ENCODE measurements at places on chromosomes 1 and 21.
A peak's percentile ranks its signal among the peaks of the same experiment; 100 is the strongest.

DNA sequence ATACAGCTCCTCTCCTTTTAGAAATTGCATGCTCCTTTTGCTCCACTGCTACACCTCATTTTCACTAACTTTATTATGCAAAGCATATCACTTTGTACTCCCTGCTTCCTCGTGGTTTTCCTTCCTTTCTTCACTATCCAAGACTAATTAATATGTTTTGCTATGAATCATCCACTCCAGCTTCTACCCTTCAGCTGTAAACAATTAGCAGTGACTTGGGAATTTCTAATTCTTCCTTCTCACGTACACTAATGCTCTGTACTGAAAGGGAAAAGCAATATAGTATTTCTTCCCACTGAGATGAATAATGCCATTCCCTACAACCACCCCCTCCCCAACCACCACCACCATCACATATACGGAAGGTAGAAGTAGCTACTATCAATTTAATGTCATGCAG, 1917.0 kb downstream of the MRPL39 start:
- DNase-seq: no peak

DNA sequence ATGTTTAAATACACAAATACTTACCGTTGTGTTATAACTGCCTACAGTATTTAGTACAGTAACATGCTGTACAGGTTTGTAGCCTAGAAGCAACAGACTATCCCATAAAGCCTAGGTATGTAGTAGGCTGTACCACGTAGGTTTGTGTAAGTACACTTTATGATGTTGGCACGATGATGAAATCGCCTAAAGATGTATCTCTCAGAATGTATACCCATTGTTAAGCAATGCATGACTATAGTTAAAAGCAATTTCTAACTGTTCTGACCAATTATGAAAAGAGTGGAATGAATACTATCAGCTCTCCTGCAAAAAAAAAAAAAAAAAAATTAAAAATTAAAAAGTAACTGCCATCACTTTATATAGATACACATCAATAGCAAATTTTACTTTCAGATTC, 11.4 kb downstream of the HP1BP3 start:
- DNase-seq: no peak

GRCh38 chr1:96072021-96072420, 649.6 kb upstream of the PTBP2 start:
- no peak for DNase-seq

DNA sequence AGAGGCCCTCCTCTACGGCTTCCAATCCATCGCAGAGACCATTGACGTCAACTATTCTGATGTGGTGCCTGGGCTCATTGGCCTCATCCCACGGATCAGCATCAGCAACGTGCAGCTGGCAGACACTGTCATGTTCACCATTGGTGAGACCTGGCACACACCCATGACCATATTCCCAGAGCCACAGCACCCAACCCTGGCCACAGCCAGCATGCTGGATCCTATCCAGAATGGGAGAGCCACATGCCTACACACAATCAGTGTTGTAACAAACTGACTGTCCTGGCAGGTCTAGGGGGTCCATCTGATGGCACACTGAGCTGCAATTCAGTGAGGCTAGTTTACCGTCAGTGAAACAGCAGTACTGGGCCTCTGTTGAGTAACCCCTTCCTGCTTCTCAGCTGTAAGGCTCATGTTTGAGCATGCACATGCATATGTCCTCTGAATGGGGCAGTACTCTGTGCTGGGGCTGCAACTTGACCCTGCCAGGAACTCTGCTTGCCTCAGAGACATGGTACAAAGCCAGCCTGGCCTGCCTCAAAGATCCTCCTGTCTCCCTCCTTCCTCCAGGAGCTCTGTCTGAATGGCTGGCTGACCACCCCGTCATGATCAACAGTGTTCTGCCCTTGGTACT, 10.8 kb downstream of the IPO13 start:
- no peak for DNase-seq

- DNase-seq: no peak
Observed at GRCh38 chr1:202093858-202094257, 28.9 kb upstream of the GPR37L1 start.

GRCh38 chr1:15123270-15123669, 30.3 kb upstream of the TMEM51 start:
- DNase-seq: no peak

GRCh38 chr1:77584884-77585283, 97.6 kb downstream of the ZZZ3 start:
- DNase-seq: no peak

- DNase-seq: peak; percentile 13
Observed at GRCh38 chr1:10510520-10511493, 36.1 kb downstream of the PEX14 start.

DNA sequence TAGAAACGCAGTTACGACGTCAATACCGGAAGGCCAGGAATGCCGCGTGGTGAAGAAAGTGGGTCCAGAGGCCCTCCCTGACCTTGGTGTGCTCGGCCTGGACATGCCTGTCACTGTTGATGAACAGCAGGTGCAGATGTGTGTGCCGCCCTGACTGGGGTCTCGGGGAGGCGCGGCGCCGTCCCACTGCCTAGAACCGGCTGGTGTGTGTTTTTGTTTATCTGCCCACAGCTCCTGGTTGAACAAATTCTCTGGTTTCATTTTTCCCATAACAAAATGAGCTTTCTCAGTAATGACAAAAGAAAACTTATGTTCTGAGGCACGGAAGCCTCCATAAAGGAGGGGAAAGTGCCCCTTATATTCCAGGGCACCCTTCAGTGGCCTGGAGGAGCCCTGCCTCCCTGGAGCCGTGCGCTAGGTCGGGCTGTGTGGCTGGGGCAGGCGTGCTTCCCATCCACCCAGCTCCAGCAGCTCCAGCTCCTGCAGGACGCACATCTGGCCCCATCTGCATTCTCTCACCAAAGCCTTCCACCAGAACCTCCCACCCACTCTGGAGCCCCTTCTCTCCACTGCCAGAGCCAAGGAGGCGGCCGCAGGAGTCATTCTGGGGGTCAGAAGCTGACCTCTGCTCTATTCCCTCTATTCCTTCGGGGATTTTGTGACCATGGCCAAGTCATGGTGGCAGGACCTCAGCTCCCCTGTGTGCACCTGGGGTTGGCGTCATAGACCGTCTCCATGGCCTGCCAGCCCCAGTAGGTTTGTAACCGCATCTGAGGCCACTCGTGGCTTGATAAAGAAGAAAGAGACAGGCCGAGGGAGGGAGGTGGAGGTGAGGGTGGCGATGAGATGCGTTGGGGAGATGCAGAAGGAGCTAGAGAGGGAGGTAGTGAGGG, 20.1 kb upstream of the COL18A1 start:
- DNase-seq: no peak

GRCh38 chr1:57270927-57271698, 152.7 kb downstream of the DAB1 start:
- DNase-seq: no peak

- DNase-seq: no peak
Observed at GRCh38 chr1:48851638-48852037, 74.9 kb upstream of the BEND5 start.

GRCh38 chr1:150017206-150017750, 6.8 kb upstream of the OTUD7B start:
- no peak for DNase-seq
